ENCODE measurements at places on chromosomes 5 and 9.

DNA sequence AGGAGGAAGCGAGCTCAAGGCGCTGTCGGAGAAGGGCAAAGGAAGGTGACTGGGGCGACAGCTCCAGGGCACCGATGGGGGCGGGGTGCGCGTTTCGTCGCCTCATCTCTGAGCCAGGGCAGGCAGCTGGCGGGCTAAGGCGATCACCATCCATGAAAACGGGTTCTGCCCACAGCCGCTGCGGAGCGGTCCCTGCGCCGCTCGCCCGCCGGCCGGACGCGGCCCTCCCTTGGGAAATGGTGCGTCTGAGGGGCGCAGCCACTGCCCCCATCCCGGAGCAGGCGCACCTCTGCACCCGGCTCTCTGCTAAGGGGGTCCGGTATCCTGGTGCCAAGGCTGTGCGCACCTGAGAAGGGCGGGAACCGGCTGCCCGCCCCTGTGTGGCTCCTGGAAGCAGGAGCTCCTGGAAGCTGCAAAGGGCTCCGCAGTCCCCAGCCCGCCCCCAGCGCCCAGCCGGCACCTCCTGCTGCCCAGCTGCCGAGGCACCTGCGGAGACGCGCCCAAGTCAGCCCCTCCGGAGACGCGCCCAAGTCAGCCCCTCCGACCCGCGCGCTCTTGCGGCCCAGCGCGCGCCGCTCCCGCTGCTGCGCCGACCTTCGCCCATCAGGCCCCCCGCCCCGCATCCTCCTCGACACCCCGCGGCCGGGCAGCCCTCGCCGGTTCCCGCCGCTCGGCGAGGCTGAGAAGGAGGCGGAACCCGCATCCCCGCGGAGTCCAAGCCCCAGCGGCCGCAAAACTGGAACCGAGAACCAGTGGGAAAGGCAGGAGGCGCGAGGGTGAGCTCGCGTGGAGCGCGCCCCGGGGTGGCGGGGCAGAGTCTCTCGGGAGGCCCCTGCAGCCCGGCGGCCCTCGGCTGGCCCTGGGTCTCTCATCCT is 757 bp downstream of the ANKRD34B start:
- no peak for DNase-seq

DNA sequence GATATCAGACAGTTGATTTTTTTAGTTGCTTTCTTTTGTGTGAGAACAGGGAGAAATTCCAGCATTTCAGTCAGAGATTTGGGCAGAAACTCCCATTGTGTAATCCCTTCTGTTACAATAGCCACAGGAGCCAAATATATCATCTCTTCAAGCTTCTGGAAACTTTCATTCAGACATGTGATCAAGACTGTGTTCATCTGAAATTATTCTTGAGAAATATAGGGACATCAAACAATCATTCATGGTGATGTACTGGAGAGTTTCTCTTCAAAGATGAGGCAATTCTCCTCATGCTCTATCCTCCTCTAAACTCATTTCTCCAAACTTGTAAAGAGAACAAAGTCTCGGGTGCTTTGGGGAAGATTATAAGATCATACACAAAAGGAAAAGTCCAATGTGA is 35.2 kb upstream of the CSNK1G3 start:
- no peak for DNase-seq

DNA sequence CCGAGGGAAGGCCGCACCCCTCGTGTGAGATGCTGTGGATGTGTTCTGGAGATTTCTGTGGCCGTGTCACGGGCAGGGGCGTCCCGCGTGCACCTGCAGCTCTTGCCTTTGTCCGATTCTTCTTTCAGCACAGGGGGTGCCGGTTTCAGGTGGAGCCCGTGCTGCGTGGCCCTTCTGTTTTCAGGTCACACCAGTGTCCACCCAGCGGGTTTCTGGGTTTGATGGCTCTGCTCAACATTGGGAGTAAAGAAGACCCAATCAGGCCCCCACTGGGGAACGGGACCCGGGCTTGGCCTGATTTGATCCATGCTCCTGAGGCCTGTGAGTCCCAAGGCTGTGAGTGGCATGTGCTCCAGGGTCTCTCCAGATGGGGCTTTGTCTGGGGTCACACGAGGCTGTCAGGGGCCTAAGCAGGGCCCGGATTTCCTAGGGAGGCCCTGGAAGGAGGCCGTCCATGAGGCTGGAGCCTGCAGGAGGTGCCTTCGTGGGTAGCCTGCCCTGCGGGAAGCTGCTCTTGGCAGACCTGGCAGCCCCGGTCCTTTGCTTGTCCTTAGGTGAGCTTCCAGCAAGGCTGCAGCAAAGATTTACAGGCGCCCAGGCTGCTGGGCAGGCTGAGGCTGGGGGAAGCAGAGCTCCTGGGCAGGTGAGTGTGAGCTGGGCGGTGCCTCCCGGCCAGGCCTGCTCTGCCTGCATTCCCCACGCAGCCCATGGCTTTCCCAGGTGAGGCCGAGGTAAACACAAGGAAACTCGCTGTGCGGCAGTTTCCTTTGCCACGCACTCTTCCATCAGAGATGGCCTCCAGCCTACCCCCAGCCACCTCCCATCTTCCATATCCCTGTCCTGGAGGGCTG is 12.8 kb downstream of the MRPL36 start:
- DNase-seq: no peak

DNA sequence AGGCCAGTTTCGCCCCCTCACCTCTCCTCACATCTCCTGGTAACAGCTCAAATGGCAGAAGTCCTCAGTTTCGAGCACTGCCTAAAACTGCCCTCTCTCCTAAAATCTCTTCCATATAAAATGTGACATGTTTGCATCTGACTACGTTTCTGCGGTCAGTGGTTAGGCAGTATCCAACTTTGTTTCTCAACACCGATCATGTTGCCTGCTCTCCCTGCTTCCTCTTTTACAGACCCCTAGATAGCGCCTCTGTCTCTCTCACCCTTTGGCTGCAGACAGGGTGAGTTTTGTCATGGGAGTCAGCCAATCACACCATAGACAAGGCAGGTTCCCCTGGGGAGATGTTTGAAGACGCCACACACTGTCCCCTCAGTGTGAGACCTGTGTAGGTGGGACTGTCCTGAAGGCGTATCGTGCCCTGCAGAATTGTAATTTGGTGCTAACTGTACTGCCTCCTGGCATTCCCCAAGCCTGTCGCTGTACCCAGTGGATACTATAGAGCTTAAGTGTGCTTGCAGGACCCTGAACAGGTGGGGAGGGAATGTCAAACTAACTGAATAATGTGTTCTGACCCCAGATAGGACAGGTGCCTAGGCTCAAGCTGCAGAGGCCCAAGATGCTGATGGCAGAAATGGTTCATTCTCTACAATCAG is 1.1 kb downstream of the HEXB start:
- peak; percentile 50 for DNase-seq

DNA sequence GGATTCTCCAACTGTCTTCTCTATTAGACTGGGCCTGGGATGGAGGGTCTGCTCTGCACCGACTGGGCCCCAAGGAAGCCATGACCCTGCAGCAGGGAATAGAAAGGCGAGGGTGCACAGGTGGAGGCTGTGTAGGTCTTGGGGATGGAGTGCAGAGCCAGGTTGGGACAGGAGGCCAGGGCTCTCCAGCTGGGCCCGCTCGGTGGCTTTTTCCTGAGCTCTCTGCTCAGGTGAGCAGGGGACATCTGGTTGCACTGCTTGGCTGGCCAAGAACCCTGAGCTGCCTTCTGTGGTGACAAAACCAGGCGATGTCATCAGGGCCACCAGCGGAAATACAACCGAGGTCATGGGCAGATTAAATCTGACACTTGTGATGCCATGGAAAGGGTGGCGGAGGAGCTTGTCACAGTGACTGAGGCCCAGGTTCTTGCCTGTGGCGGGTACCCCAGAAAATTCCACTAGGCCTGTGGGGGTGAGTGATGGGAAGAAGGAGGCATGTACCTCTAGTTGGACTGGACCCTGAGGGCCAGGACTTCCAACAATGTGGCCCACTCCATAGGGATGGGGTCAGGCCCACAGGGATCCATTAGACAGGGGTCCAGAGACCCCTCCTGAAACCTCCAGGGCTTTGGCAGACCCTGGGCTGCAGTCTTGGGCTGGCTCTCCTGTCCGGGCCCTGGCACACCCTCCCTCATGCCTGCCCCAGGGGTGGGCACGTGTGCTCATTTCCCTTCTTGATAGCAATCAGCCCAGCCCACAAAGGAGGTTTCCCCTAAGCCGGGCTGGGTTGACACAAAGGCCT is 4.4 kb upstream of the IL3 start:
- peak; percentile 54 for DNase-seq

DNA sequence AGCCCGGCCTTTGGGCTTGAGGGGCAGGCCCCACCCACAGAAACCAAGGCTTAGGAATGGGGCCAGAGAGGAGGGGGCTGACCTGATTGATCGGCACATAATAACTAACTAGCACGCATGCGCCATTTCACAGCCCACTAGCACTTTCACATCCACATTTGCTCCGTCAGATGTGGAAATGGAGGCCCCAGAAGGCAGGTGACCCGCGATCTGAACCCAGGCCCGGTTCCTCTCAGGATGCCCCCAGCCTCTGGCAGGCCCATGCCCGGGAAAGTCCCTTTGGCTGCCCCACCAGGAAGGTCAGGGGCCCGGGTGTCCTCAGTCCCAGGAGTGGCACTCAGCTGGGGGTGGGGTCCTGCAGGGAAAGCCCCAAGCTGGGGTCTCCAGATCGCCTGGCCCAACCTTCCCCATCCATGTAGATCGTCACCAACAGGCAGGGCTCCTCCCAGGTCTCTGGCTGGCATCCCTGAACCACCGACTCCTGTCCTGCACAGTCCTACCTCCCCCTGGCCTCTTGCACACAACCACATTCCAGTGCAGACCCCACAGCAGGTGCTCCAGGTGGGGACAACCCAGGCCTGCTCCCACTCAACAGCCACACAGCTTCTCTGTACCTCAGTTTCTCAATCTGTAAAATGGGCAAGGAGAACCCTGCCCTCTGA is 46.7 kb downstream of the VAV2 start:
- no peak for DNase-seq

- DNase-seq: no peak
These were observed 431.5 kb upstream of the SGCD start for GRCh38 chr5:155895484-155895883.

DNA sequence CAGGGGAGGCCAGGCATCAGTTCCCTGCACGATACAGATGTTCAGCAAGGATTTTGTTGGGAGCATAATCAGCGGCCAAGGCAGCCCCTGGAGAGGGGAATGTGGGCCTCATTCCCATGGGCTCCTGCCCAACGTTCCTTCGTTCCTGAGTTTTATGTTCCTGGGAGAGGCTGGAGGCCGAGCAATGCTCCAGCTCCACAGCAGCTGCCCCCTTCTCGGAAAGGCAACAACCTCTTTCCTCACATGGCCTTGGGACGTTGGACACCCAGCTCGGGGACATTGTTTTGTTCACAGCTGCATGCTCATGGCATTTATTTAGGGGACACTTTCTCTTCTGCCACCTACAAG is 63.8 kb upstream of the COL15A1 start:
- no peak for DNase-seq

DNA sequence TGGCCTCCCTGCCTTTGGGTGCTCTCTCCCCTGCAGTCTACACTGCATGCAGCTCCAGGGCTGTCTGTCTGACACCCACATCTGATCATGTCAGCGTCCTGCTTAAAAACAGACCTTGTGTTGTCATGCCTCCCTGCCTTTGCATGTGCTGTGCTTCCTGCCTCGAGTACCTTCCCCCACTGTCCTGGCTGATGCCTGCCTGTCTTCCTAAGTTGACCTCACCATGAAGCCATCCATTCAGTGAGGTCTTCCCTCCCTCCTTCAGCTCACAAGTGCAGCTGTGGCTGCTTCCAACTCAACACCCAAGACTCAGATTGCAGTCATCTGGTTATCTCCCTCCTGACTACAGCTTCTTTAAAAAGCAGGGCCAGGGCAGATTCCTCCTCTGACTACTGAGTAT is 5.5 kb downstream of the ANGPTL2 start:
- no peak for DNase-seq

DNA sequence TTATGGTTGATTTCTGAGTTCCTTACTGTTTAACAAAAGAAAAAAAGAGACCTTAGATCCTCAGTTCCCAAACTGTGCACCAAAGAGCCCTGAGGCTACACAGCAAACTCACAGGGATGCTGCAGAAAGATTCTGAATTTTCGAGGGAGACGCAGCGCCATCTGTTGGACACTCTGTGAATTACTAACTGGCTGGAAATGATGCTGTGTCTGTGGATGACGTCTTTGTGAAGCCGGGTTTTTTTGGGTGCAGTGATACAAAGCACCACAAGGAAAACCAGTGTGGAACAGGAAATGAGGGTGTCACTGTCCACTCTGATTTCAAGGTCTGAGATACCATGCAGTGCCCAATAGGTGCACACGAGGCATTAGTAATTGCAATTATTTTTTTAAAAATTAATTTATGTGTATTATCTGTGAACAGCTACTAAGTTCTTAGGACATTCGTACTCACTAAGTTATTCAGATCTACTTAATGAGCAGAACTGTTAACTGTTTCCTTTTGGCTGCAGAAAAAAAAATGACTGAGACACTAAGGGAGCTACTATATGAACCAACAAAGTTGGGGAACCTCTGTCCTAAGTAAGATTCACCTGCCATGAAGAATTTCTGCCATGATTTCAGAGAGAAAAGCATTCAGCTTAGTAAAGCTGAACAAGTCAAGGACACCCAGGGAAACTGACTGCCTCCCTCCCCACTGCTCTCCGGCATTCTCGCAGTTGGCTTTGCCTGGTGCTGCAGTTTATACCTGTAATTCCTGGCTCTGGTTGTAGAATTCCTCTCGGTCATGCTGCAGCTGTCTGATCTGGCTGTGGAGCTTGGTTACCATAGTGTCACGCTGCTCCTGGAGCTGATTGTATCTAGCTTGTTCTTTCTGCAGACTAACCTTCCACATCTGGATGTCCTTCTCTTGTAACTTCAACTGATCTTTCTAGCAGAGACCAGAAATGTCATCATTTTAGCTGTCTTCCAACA is 23.4 kb downstream of the SPACA9 start:
- DNase-seq: peak; percentile 70

DNA sequence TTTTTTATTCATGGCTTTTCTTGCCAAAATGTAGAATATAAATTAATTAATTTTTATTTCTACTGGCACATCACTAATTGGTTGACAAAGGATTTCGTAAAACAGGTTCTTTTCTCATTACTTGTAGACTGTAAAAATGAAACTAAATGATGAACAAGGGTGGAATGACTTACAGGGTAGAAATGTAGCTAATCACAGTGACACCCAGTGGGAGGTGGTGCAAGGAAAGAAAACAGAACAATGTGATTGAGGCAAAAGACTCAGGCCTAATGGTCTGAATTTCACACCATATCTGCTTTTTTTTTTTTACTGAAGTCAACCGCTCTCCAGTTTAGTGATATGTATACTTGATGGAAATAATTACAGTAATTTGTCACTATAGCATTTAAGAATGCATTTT is 28.9 kb downstream of the GABRG2 start:
- no peak for DNase-seq

GRCh38 chr5:86354664-86355063 is 263.1 kb upstream of the COX7C start:
- DNase-seq: no peak

GRCh38 chr5:42270771-42271170 is 152.5 kb upstream of the GHR start:
- DNase-seq: no peak

DNA sequence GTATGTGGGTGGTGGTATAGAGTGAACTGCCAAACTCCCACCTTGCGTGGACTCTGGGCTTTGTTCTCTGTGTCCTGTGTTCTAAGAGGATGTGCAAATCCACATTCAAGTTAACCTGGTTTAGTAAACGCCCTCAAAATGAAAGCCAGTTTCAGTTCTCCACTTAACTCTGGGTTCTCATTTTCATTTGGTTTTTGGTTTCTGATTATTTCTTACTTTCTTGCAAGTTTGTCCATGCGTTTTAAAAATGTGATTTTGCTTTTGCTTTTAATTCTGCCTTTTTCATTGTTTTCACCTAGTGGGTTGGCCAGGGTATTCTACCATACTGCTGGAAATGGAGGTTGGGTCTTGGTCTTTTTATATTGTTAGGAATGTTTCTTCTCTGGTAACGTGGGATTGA is 38.2 kb downstream of the GALNT10 start:
- no peak for DNase-seq
